Psoas muscle (tissue), 8 donors: ENCODE measurements at places on chromosomes 7 and 10. TPM values are rescaled to one million over a fixed set of nuclear protein-coding genes. Genes with fewer than 3 reads are reported as not detected.

GRCh38 chr7:105707967-105708762 lies 126.9 kb upstream of the EFCAB10 start:
- DNase-seq = no peak

DNA sequence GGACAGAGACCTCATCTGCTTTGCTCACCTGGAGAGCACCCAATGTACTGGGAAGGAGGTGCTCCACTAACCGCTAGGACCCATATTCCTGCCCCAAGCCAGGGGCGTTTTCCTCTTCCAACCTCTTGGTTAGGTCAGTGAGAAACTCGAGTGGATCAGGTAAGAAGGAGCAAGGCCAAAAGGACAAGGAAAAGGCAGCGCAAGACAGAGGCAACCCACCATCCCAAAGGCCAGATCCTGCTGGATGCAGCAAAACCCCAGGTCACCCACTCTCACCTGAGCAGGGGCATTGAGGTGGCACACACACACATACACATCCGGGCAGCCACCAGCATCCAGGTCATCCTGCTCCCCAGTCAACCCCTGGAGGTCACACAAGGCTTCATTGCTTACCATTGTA lies 105.1 kb downstream of the GRID1 start:
- no peak for DNase-seq

DNA sequence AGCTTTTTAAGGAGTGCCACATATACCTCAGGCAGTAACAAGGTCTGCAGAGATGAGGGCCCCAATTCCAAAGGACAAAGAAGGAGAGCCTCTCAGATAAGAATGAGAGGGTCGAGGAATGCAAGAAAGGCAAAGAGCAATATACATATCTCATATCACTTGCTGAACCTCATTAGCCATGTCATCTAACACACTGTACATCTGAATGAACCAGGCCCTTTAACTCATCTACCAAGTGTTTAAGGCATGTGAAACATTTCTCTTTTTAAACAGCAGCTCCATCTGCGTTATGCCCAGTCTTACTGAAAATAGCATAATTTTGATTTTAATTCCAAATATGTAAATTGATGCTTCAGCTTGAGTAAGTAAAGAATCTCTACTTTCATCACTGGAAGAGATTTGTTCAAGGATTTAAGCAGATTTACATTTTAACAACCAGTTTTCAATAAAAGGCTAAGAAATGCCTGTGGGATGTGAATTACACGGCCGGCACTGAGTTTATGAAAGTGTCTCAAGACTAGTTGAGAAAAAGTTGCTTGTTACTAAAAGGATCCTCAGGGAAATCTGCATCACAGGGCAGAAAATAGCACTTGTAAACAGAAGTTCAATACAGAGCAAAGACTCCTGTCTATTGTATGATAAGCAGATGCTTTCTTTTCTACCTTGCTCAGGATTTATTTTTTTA lies 123.8 kb upstream of the SLC26A5 start:
- DNase-seq = no peak

- no peak for DNase-seq
These were observed 568.5 kb downstream of the PTPRN2 start for GRCh38 chr7:158018971-158019645.

GRCh38 chr7:23545493-23545892 lies 13.7 kb upstream of the TRA2A start:
- no peak for DNase-seq

GRCh38 chr10:27247006-27247405 lies 6.4 kb upstream of the ACBD5 start:
- no peak for DNase-seq

Gene MBLAC1
- polyA plus RNA-seq = 2.7 TPM

Gene CALHM1
- not detected for polyA plus RNA-seq
